ENCODE measurements at places on chromosomes 1 and 21.
A peak's percentile ranks its signal among the peaks of the same experiment; 100 is the strongest.

DNA sequence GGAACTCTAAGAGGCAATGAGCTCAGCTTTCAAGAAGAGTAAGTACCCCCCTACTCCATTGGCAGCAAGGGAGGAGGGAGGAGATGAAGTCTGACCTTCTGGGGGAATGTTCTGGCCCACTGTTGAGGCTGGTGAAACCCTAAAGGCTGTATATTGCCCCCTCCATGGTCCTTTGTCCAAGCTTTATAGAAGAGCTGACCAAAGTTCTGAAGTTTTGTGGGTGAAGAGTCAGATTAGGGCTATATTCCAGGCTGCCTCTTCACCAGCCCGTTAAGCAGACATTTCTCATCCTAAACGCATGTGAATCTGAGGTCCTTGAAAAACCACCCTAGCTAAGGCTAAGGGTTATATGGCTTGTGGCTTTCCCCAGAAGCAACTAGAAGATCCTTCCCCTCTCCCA, 1.4 kb downstream of the C1orf94 start:
- DNase-seq: no peak

DNA sequence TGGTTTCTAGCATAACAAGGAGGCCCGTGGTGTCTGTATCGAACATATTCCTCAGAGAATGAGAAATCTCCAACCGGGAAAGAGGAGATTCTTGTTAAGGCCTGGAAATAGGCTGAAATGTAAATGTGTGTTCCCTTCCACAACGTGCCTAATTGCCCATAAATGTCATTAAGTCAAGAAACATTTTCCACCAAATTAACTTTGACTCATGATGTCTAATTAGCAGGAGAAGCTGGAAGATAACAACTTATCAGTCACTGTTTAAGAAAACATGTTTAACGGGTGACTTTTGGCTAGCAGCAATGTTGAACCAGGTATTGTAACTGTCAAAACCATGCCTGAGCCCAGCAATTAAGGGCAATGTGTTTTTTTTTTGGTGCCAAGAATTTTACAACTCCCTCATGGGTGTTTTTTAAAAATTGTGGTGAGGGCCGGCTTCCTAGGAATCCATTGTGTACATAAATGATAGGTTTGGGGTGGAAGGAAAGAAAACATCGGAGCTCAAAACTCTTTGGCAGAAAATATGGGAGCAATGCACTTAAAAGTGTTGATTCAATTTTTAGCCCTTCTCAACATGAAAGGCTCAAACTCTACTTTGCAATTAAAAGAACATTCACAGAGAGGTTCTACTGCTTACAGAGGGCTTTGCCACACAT, 67.0 kb downstream of the OLIG1 start:
- no peak for DNase-seq

DNA sequence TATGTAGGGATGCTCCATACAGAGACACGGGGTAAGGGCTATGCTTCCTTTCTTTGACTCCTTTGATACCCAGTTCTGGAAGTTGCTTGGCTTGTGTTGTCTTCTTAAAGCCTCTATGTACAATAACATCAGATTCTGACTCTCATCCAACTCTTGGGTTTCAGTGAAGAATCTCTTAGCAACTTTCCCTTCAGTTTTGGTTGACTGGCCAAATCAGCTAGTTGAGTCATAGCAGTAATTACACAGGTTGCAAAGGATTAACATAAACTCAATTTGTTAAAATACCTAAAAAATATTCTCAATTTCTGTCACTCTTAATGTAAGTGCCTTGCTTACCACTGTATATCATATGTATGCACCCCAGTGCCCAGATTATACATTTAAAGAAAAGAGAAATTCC, 9.2 kb downstream of the CD1E start:
- DNase-seq: no peak

- DNase-seq: no peak
These were observed 165.3 kb downstream of the COL24A1 start for GRCh38 chr1:85991261-85991660.

GRCh38 chr1:33007190-33008050, 29.3 kb downstream of the AK2 start:
- DNase-seq: peak; percentile 91

GRCh38 chr1:75953461-75953860, 21.3 kb upstream of the ASB17 start:
- DNase-seq: no peak

All from hepatic stellate cell (primary cell).